ENCODE measurements at places on chromosomes 6 and 20.

DNA sequence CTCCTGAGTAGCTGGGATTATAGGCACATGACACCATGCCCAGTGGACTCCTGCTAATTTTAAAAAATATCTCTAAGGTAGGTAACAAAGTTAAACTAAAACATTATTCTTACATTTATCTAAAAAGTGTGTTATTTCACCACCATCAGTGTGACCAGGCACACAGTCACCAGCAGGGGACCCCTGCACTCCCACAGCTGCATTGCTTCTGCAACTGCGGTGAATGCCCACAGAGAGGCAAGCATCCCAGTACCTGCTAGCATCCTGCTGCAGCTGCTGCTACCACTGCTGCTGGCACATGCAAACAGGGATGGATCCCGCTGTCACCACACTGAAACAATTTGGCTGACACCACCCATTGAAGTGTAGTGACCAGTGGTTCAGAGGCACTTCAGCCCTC lies 21.9 kb upstream of the EPB41L2 start:
- DNase-seq = no peak

DNA sequence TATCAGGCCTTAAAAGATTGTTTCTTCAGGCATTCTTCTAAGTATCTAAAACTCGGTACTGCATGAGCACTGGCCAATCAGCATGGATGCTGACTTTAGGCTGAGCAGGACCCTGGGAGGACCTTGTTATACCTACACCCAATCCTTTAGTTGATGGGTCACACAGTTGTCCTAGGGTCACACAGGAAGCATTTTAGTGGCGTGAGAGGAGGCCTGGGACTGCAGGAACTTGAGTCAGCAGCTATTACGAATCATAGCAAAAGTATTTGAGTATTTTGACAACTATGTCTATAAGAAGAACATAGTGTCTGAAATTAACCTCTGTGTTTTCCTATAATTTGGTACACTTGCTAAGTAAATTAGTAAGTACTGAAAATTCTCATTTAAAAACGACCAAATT lies 741.4 kb downstream of the HACE1 start:
- no peak for DNase-seq

- DNase-seq = no peak
Observed at GRCh38 chr20:7708112-7708511, 232.1 kb downstream of the HAO1 start.

DNA sequence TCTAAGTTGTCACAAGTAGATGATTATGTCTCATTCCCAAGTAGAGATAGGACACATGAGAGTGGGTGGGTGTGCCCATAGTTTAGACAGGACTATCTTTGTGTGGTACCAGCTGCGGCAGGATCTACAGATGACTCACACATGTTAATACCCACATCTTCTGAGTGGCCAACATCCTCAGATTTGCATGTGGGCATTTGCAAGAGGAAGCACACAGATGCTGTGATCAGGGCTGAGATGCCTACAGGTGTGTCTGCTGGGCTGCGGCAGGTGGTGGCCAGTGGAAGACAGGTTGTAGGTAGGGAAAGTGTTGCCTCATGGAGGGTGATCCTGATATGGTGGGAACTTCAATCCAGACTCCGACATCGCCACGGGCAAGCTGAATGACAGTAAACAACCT lies 50.8 kb downstream of the UTRN start:
- DNase-seq = no peak

GRCh38 chr6:66508433-66508832 lies 801.4 kb upstream of the EYS start:
- DNase-seq = no peak

- no peak for DNase-seq
Observed at GRCh38 chr6:15504040-15504495, 158.8 kb downstream of the DTNBP1 start.

DNA sequence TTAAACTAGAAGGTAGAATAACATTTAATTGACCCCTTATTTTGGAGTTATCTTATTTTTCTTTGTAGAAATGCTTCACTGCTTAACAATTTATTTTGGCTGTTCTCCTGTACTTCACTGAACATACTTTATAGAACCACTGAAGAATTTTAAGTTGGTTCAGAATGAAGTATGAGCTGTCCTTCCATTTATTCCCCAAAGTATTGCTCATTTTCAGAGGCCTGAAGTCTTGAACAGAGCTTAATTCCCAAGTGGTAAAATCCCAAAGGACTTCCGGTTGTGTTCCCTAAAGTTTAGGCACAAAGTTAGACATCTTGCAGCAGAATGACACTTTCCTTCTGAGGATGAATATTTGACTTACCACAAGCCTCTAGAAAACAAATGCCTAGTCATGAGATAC lies 233.3 kb downstream of the TINAG start:
- no peak for DNase-seq

DNA sequence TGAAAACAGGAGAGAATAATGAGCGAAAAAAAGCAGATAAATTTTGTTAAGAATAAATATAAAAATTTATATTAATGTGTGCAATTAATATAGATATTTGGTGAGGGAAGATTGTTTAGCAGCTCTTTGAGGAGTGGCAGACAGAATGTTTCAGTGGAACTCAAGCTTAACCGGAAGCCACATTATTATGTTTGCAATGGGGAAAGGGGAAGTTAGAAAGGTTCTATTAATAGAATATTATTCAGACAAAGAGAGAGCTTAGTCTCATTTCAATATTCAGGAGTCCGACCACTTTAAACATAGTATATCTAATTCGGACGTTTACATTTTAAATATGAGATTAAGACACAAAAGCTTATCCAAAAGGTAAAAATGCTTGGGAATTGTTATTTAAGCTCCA lies 81.6 kb upstream of the KHDRBS2 start:
- DNase-seq = no peak

GRCh38 chr20:21238818-21239536 lies 64.2 kb upstream of the XRN2 start:
- no peak for DNase-seq

Data from RCC 7860 (cell line).